ENCODE measurements at places on chromosomes 11 and 22.

DNA sequence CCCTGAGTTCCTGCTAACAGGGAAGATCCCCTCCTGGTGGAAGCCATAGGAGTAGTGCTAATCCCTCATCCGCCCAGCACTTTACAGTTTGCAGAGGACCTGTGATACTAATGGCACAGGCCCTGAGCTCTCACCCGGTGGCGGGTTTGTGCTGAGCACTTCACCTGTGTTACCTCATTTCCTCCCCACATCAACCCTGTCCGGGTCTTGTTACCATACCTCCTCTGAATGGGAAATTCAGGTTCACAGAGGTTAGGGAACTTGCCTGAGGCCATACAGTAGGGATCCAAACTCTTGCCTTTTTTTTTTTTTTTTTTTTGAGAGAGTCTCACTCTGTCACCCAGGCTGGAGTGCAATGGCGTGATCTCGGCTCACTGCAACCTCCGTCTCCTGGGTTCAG is 25.2 kb downstream of the CAPN1 start:
- no peak for DNase-seq

GRCh38 chr11:9377036-9377435 is 7.4 kb upstream of the IPO7 start:
- DNase-seq = no peak

DNA sequence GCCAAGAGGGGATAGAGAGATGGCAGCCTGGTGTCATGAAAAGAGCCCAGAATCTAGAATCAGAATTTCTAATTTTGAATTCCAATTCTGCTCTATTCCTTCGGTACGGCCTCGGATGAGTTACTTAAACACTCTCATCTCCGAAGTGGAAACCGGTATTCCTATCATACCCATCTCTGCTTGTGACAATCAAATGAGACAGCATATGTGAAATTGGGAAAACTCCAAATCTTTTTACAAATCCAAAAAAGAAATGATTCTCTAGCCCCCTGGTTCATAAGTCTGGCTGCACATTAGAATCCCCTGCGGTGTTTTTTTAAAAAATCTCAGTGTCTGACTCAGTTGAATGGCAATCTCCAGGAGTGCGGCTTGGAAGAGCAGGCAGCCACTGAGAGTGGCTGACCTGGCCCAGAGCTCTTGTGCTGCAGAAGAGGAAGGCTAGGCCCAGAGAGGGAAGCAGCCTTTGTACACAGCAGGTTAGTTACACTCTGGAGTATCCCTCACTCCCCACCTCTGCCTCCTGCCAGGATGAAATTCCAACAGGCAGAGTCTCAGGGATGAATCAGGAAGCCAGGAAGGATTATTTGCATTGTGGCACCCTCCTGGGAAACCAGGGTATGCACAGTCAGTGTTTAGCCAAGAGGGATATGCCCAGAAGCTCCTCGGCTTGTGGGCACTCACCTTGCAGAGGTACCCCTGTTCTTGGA is 93.6 kb upstream of the ISX start:
- DNase-seq = no peak

DNA sequence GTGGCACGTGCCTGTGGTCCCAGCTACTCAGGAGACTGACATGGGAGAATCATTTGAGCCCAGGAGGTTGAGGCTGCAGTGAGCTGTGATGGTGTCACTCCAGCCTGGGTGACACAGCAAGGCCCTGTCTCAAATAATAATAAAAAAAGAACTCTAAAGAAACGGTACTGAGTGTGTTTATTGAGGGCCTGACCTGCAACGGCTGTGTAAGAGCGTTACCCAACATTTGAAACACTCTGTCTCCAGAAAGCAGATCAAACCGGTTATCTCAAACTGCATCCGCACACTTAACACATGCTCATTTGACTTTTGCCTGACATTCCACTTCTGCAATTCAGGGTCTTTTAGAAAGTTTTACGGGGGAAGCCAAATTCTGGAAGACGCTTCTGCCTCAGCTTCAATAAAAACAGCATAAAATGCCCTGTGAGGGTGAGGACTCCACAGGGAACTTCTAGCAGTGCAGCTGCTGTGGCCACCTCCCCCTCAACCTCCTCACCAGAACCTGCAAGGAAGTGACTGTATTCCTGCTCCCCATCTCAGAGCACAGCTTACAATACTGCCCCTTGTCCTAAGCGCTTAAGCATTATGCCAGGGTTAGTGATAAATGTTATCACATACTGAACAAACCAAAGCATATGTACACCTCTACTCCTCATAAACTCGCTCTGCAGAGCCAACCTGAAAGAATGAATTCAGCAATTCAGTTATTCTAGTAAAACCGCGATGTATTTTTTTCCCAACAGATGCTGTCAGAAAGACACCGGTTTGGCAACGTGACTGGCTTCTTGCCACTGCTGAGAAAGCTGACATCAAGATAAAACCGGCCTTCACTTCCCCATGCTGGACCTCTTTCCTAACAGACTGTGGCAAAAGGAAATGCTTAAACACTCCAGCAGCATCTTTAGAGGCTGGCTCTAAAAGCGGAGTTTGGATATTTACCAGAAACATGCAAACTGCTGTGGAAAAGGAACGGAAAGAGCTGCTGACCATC is 52.2 kb downstream of the PRDM10 start:
- DNase-seq = no peak

DNA sequence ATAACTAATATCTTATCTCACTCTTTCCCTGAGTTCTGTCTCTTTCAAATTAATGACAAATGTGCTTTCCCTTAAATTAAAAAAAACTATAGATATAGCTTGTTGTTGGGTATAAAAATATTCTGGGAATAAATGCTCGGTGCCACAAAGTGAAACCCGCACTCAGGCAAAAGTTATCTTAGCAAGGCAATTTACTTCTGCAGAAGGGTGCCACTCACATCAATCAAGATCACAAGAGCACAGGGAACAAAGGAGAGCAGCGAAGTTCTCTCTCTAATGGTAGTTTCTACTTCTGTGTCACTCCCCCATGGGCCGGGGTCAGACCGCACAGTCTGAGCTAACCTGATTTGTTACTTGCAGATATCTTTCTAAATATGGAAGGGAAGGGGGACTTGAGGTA is 4.7 kb upstream of the OR52N2 start:
- DNase-seq = no peak

DNA sequence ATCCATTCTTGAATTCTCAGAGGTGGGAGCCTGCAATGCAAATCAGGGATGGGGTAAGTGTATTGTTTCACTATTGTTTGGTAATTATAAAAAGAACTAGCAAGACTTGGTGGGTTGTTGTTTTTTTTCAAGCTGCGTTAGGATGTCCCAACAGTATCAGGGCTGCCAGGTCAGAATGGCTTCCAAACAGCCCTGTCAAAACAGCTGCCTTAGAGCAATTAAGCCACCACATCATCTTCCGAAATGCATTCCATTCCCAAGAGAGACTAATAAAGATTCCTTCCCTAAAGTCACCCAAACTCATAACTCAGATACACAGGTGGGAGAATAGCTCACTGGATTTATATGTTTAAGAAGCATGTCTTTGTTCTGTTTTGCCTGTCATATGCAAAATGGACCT is 23.5 kb downstream of the BBOX1 start:
- DNase-seq = no peak

GRCh38 chr11:34907934-34908593 is 8.1 kb downstream of the APIP start:
- DNase-seq = no peak

DNA sequence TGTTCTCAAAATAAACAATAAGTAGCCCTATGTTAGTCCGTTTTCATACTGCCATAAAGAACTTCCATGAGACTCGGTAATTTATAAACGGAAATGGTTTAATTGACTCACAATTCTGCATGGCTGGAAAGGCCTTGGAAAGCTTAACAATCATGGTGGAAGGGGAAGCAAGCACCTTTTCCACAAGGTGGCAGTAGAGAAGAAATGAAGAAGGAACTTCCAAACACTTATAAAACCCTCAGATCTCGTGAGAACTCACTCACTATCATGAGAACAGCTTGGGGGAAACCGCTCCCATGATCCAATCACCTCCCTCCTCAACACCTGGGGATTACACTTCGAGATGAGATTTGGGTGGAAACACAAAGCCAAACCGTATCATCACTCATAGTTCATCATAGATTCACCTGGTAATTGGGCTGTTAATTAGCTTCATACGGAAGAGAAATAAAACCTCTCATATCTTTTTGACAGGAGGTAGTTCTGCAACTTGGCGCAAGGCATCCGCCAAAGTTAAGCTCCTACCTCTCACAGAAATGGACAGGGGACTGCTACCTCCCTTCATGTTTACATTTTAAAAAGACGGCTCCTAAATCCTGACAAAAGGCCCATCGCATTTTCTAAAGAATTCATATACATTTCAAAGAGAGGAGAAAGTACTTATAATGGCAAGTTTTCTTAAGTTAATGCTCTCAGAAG is 49.0 kb downstream of the MUC15 start:
- no peak for DNase-seq

DNA sequence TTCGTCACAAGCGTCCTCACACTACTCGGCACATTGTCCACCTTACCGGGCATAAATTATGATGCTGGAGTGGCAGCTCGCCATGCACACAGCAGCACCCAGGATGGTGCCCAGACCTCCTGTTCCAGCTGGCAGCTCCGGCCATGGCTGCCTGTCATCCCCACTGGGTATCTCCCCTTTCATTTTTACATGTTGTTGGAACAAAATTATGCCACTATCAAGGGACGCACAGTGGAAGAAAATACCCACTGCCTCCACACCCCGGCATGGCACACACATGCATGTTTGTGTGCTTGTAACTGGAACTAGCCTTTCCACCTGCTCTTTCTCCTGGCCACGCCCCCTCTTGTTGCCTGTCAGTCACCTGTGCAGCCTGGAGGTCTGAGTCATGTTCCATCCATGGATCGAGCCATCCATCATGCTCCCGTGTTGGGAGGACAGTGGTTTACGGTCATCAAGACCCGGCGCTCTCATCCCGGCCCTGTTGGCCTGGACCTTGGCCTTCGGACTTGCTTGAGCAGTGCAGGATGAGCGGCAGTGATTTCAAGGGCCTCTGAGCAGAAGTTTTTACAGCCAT is 1069.6 kb downstream of the BRD1 start:
- DNase-seq = no peak

DNA sequence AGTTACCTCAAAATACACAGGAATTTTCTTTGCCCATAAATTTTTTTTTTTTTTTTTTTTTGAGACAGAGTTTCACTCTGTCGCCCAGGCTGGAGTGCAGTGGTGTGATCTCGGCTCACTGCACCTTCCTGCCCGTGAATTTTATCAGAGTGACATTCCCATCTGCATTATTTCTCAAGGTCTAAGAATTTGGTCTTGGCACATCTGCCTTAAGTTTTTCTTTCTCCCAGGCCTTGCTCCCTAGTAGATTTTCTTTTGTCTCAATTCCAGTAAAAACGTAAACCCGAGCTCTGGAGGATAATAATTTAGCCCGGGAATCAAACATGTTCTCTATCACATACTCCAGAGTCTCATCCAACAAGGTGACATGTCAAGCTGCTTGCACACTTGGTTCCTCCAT is 12.4 kb downstream of the TRIM6 start:
- no peak for DNase-seq

- DNase-seq = no peak
Observed at GRCh38 chr22:38796262-38796957, 2.5 kb upstream of the DNAL4 start.

GRCh38 chr11:113119074-113119473 is 157.9 kb downstream of the NCAM1 start:
- no peak for DNase-seq

DNA sequence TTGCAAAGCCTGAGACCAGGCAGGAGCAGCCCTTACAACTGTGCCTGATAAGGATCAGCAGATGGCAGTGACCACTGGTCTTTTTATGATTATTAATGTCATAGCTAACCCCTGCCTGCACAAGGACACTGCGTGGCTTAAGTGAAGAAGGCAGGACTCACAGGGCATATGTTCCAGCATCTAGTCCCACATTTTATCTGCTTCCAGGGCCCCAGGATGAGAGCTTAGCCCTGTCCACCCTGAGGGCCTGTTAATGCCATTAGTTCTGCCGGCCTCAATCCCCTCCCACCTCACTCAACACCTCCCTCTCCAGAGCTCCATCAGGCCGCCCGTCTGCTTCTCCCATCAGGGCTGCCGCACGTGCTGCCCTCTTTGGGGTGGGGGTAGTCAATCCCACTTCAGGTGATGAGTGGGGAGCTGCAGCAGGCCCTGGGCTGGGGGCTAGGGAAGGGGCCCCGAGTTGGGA is 33.1 kb upstream of the TSPAN18 start:
- DNase-seq = no peak

DNA sequence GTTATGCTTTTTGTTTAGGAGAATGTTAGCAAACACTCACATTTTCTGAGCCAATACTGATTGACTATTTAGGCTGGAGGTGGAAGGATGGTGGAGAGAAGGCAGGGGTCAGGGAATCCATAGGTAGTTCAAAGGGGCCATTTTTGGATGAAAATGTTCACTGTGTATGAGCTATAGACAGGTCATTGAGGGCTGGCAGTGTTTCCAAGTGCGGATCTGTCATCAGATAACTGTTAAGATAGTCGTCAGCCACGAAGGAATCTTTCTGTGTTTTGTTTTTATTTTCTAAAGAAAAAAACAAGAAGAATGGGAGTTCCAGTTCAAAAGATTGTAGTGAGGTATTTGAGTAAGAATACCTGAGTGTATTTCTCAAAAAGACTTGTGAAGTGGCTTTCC is 3.1 kb downstream of the KCNJ5 start:
- no peak for DNase-seq

GRCh38 chr22:24315367-24315966 is 44.8 kb downstream of the SPECC1L start:
- no peak for DNase-seq

DNA sequence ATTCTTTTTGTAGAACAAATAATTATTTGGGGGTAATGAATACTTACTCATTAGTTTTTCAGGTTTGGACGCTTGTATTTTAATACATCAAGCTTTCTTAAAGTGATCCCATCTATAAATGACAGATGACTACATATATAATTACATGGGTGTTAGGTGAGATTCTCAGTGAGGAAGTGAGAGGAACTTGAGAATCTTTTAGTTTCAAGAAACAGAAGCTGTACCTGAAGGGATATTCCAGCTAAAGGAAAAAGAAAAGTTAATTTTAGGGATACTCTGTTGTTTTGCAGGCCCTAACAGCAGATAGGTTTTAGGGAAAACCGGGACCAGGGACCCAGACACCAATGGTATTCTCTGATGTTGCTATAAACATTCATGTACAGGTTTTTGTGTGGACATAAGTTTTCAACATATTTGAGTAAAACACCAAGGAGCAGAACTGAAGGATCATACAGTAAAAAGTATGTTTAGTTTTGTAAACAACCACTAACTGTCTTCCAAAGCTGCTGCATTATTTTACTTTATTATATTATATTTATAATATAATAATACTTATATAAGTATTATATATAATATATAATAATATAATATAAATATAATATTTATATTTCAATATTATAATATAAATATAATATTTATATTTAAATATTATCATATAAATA is 24.1 kb upstream of the PHOX2A start:
- DNase-seq = no peak

GRCh38 chr22:29780748-29781676 is 13.8 kb downstream of the UQCR10 start:
- no peak for DNase-seq
